Spleen (tissue), 13 donors: ENCODE measurements at places on chromosomes 5 and 9. TPM values are rescaled to one million over a fixed set of nuclear protein-coding genes. Genes with fewer than 3 reads are reported as not detected.

TEK gene
- 27.0 TPM for total RNA-seq

GRCh38 chr9:101689039-101689438 lies 49.4 kb downstream of the GRIN3A start:
- no peak overlapping the region for H3K27ac ChIP-seq
- no peaks in the 10 kb centered on the region for H3K36me3 ChIP-seq
- H3K4me1 ChIP-seq = no peaks in the 10 kb centered on the region
- no peak overlapping the region for H3K4me3 ChIP-seq

GRCh38 chr5:26482810-26483375 lies 555.5 kb downstream of the CDH9 start:
- no peak overlapping the region for H3K4me3 ChIP-seq
- DNase-seq = no peak
- no peaks in the 10 kb centered on the region for H3K4me1 ChIP-seq
- no peaks in the 10 kb centered on the region for H3K27me3 ChIP-seq

DNA sequence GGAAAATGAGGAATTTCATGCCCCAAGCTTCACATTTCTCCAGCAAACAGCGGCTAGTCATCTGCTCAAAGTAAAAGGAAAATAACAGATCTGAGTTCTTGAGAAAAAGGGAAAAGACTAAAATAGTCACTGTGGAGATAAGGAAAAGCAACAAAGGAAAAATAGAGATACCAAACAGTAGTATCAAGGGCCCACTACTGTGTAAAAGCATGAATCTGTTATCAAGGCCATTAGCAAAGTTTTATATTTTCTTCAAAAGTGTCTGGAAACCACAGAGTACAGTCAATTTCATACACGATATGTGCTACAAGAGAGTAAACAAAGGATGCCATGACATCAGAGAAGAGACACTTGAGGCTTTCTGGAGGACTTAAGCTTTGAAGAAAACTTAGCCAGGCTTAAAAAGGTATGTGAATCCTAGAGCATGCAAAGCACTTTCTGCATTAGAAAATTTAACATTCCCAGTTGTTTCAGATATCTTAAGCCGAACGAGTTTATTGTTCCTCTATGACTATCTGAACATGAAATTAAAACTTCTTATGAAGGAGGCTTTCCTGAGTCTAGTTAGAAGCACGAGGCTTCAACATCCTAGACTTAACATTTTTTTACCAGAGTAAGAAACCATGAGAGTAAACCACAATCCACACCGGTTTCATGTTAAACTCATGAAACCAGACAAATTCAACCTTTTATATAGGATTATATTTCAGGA lies 1.2 kb downstream of the TTC33 start:
- no peaks in the 10 kb centered on the region for H3K36me3 ChIP-seq
- no peak for DNase-seq
- H3K27ac ChIP-seq = peak overlapping the region; percentile 87
- H3K4me1 ChIP-seq = peaks cover 40% of the 10 kb centered on the region

FCN2 gene
- not detected for total RNA-seq

DNA sequence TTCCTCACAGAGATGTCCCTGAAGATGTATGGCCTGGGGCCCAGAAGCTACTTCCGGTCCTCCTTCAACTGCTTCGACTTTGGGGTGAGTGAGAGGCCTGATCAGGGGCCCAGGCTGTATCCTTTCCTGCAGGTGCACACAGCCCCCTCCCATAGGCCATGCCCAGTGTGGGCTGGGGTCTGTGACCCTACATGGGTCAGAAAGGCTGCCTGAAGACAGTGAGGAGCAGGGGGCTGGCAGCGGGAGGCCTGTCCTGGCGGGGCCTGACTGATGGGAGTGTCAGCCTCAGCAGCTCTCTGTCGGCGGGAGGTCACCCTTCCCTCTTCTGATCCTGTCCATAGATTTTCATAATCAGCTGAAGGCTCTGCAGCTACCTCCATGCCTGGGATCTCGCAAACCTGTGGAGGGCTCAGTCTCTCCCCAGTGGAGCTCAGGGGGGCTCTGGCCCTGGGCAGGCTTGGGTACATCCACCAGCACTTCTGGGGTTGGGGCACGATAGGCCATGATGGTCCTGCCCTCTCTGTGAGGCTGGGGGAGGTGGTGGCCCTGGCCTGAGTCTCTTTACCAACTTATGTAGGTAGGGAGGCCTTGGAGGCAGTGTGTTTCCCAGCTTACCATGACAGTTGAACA lies 98.5 kb downstream of the CACNA1B start:
- peak; percentile 61 for DNase-seq
- no peaks in the 10 kb centered on the region for H3K4me1 ChIP-seq
- no peaks in the 10 kb centered on the region for H3K27me3 ChIP-seq

DNAI1 gene
- not detected for total RNA-seq

CACNA1B gene
- total RNA-seq = not detected

MUSK gene
- total RNA-seq = 0.10 TPM

GRCh38 chr9:81777482-81777881 lies 88.1 kb upstream of the TLE1 start:
- no peaks in the 10 kb centered on the region for H3K4me1 ChIP-seq
- H3K27ac ChIP-seq = no peak overlapping the region
- DNase-seq = no peak
- no peak overlapping the region for H3K4me3 ChIP-seq

GRCh38 chr5:7420510-7421280 lies 24.8 kb downstream of the ADCY2 start:
- no peak for DNase-seq
- no peak overlapping the region for H3K4me3 ChIP-seq
- no peaks in the 10 kb centered on the region for H3K4me1 ChIP-seq
- no peak overlapping the region for H3K27ac ChIP-seq
- no peaks in the 10 kb centered on the region for H3K36me3 ChIP-seq
- no peaks in the 10 kb centered on the region for H3K27me3 ChIP-seq

DNA sequence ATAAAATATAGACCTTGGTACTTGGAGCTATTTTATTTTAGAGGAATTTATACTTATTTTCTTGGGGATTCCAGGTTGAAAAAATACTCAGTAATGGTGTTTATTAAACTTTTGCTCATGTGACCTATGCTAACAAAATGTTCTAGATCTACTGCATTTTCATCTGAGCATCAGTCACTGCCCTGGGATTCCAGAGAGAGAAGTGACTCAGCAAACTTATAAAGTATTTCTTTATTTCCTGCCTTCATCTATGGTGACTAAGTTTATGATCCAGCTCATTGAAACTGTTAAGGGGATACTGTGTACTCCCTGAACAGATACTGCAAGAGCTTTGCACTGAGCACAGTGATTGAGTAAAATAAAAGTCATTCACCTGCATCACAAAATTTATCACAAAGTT lies 298.5 kb upstream of the CDH18 start:
- H3K27ac ChIP-seq = no peak overlapping the region
- no peak overlapping the region for H3K4me3 ChIP-seq
- H3K27me3 ChIP-seq = no peaks in the 10 kb centered on the region
- no peaks in the 10 kb centered on the region for H3K4me1 ChIP-seq
- no peak for DNase-seq

GRCh38 chr5:173452119-173452905 lies 124.1 kb upstream of the STC2 start:
- H3K27me3 ChIP-seq = no peaks in the 10 kb centered on the region
- H3K4me3 ChIP-seq = no peak overlapping the region
- peaks cover 9% of the 10 kb centered on the region for H3K4me1 ChIP-seq
- DNase-seq = no peak
- H3K36me3 ChIP-seq = no peaks in the 10 kb centered on the region

DNA sequence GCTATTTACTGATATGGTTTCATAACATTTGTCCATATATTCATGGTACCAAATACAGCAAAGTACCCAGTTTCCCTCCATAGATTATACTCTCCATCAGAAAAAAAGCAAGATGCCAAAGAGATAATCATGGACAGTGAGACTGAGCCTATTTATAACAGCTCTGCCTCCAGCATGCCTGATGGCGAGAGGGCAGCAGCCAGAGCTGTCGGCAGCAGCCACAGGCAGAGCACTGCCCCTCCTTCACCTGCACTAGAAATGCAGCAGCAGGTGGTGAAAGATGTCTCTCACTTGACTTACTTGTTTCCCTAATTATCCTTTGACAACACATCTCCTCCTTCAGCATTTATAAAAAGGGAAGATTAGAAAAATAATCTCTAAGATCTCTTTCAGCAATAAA lies 32.4 kb downstream of the CTNNAL1 start:
- no peaks in the 10 kb centered on the region for H3K27me3 ChIP-seq
- DNase-seq = no peak
- H3K4me1 ChIP-seq = no peaks in the 10 kb centered on the region
- H3K27ac ChIP-seq = no peak overlapping the region

TLE4 gene
- 89.5 TPM for total RNA-seq

- no peaks in the 10 kb centered on the region for H3K36me3 ChIP-seq
- no peaks in the 10 kb centered on the region for H3K4me1 ChIP-seq
- no peaks in the 10 kb centered on the region for H3K27me3 ChIP-seq
- no peak for DNase-seq
- H3K4me3 ChIP-seq = no peak overlapping the region
Observed at GRCh38 chr9:16414451-16414850, 456.0 kb downstream of the BNC2 start.

DNA sequence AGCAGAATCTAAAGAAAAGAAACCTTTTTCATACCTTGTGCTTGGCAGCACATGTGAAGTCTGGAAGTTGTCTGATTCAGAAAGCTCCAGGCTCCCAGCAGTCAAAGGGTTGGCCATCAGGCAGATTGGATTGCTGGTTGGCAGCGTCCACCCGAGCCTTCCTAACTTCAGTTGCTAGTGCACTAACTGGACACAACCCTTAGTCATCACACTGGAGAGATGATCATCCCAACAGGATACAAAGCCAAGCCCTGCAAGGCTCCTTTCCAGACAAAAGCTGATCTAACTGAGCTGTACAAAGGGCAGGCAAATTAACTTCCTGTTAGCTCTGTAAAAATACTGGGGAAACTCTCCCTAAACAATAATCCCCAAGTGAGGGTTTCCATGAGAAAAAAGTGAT lies 185.6 kb downstream of the SNX18 start:
- no peak for DNase-seq
- H3K36me3 ChIP-seq = no peaks in the 10 kb centered on the region
- no peak overlapping the region for H3K4me3 ChIP-seq
- H3K27ac ChIP-seq = peak overlapping the region; percentile 71

- H3K36me3 ChIP-seq = no peaks in the 10 kb centered on the region
- no peak overlapping the region for H3K4me3 ChIP-seq
- H3K27me3 ChIP-seq = no peaks in the 10 kb centered on the region
- H3K27ac ChIP-seq = no peak overlapping the region
- H3K4me1 ChIP-seq = peaks cover 57% of the 10 kb centered on the region
Observed at GRCh38 chr5:81724571-81724970, 26.3 kb downstream of the SSBP2 start.

GRCh38 chr5:33936004-33936380 lies 194 bp upstream of the RXFP3 start:
- H3K27me3 ChIP-seq = peaks cover 36% of the 10 kb centered on the region
- no peak overlapping the region for H3K27ac ChIP-seq
- peaks cover 15% of the 10 kb centered on the region for H3K4me1 ChIP-seq
- no peaks in the 10 kb centered on the region for H3K36me3 ChIP-seq
- no peak for DNase-seq
- H3K4me3 ChIP-seq = peak overlapping the region; percentile 6

GRCh38 chr9:136488247-136489214 lies 5.7 kb upstream of the SEC16A start:
- no peak overlapping the region for H3K27ac ChIP-seq
- peaks cover 56% of the 10 kb centered on the region for H3K4me1 ChIP-seq
- no peak overlapping the region for H3K4me3 ChIP-seq
- peak; percentile 94 for DNase-seq
- H3K36me3 ChIP-seq = no peaks in the 10 kb centered on the region

DNA sequence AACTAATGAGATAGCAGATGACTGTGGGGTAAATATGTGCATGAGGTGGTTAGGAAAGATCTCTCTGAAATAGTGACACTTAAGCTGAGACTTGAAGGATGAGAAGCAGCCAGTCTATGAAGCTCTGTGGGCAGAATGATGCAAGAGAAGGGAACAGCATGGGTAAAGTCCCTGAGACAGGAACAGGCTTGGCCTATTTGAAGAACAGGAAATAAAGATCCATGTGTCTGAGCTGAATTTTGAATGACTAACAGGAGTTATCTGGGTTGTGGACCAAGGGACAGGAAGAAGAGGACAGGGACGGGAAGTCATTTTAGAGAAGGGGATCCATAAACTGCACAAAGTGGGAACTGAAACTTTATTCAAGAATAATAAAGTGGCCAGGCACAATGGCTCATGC lies 25.6 kb upstream of the HMGCS1 start:
- no peak overlapping the region for H3K27ac ChIP-seq
- no peak overlapping the region for H3K4me3 ChIP-seq
- H3K4me1 ChIP-seq = no peaks in the 10 kb centered on the region
- no peak for DNase-seq
- peaks cover 3% of the 10 kb centered on the region for H3K27me3 ChIP-seq

DNA sequence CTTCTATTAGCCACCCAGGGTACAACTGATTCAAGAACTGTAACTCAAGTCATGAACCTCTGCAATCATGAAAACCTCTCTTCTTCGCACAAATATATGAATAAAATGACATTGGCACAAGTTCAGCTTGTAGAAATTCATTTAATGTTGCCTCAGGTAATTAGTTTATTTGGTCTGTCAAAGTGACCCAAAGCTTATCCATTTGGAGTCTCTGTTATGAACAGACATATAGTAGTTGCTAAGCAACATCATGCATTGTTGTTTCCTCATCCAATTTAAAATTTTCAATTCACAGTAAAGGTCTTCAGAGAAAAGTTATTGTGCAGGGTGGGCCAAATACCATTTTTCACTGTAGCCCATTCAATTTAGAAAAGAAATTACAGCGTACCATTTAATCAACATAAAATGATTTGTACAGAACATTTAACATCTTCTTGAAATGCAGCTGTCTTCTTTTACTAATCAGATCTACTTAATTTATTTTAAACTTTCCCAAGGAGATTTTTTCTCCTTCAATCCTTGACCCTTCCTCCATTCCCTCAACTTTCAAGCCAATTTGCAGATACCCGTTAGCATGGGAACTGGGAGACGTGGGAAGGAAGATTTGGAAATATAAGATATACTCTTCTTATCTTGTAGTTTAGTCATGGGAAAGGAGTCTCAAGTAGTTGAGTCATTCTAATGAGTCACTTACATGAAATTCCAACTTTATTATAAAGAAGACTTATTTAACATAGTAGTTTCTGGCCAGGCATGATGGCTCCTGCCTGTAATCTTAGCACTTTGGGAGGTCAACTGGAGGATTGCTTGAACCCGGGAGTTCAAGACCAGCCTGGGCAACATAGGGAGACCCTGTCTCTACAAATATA lies 231.3 kb downstream of the ATPSCKMT start:
- no peak for DNase-seq
- no peaks in the 10 kb centered on the region for H3K27me3 ChIP-seq
- no peak overlapping the region for H3K4me3 ChIP-seq
- H3K36me3 ChIP-seq = no peaks in the 10 kb centered on the region
- no peak overlapping the region for H3K27ac ChIP-seq
- no peaks in the 10 kb centered on the region for H3K4me1 ChIP-seq

GRCh38 chr5:81450940-81451339 lies 57.0 kb upstream of the ACOT12 start:
- no peak for DNase-seq
- H3K4me3 ChIP-seq = no peak overlapping the region
- no peaks in the 10 kb centered on the region for H3K36me3 ChIP-seq
- no peaks in the 10 kb centered on the region for H3K4me1 ChIP-seq
